ENCODE measurements at places on chromosomes 5 and 9.

DNA sequence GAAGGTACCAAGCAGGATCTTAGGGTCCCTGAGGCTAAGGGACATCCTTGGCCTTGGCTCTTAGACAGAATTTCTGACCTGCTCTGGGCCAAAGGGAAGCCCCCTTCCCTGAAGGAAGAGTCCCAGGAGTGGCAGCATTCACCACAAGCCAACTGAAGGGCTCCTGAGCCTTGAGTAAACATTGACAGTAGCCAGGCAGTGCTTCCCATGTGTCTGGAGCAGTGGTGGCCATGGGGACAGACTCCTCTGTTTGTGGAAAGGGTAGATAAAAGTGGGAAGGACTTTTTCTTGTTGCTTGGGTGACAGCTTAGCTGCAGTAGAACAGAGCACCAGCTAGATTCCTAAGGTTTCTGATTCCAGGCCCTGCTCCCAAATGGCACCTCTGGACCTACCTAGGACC is 61.4 kb upstream of the VLDLR start:
- DNase-seq, result no peak

- DNase-seq, result peak; percentile 67
These were observed 54.0 kb downstream of the PCA3 start for GRCh38 chr9:76818271-76818670.

- DNase-seq, result no peak
These were observed 140.9 kb downstream of the AOPEP start for GRCh38 chr9:94867281-94867841.

GRCh38 chr9:8895861-8896224 is 1096.3 kb upstream of the DMAC1 start:
- DNase-seq, result no peak

- no peak for DNase-seq
These were observed 6.0 kb downstream of the EEIG1 start for GRCh38 chr9:127974769-127975261.

DNA sequence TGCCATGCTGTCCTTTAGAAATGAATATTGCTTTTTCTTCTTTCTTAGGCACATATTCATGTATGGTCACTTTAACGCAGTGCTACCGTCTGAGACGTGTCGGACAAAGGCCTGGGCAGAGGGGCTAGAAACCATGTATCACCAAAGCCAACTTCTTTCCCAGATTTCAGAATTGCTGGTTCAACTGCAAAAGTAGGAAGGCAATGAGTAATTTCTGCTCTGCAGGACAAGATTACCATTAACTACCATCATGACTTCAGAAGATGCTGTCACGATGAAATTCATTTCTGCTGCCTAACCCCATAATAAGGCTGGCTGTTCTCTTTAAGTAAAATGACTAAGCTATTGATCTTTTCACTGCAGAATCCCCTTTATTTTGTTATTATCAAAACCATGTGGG is 306.7 kb downstream of the PDE4D start:
- no peak for DNase-seq

- DNase-seq, result no peak
These were observed 58.3 kb upstream of the CPEB4 start for GRCh38 chr5:173829826-173830225.

- no peak for DNase-seq
These were observed 25.7 kb upstream of the FCN1 start for GRCh38 chr9:134943411-134943810.

- no peak for DNase-seq
These were observed 179.6 kb downstream of the GNAQ start for GRCh38 chr9:77851882-77852595.

GRCh38 chr9:95098391-95098921 is 219.1 kb downstream of the FANCC start:
- DNase-seq, result no peak

DNA sequence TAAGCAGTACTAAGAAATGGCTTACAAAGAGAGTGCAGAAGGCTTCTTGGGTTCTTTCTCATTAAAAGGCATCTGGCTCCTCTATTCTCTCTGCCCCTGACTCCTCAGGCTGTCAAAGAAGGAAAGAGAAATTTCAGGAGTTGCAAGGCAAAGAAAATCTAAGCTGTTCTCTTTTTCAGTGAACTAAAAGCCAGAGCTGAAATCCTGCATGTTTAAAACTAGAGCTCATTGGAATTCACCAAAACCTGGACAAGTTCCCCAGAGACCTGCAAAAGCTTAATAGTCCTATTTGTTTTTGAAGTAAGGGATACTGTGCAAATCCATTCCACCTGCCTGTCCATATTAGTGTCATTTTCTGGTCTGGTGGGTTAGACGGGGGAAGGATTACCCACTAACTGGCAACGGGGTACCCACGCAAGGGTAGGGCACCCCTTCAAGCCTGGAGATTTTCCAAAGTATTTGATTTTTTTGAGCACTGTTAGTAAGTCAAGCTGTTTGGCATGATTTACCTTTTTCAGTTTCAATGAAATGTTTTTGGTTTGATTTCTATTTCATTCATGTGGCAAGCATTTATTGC is 179.3 kb downstream of the FSTL4 start:
- no peak for DNase-seq

DNA sequence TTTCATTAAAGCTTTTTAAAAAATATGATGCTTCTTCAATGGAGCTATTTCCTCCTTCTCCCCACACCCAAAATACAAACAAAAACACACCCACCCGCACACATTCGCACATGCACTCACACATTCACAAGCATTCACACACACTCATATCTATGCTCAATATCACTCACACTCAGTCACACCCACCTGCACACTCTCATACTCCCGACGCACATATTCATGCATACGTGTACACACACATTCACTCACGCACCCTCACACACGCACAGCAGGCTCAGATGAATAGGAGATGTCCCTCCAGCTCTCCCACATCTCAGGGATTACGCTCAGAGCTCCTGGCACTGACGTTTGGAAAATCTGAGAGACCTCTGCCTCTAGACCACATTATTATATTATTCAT is 25.7 kb upstream of the TENT4A start:
- DNase-seq, result no peak

- no peak for DNase-seq
These were observed 25.6 kb upstream of the ARRDC3 start for GRCh38 chr5:91408710-91409109.

- no peak for DNase-seq
These were observed 346.9 kb downstream of the DEPDC1B start for GRCh38 chr5:60352992-60353599.

DNA sequence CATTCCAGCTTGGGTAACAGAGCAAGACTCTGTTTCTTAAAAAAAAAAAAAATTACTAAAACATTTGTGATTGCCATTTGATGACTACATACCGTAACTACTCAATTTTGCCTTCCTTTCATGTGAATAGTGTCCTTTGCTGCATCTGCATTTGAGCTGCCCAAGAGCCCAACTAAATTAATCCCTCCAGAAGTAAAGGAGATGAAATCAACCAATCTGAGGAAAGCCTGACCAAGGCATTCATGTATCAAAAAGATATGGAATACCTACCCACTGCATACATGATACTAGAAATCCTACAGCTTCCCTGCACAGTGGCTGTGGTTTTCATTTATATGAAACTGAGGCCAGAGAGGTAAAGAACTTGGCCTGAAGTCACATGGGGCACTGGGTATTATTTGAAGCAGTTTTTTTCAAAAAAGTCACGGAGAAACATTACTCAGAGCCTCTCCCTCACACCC is 177.5 kb downstream of the AOPEP start:
- no peak for DNase-seq

- DNase-seq, result no peak
These were observed 61.3 kb downstream of the TTLL11 start for GRCh38 chr9:122031776-122032175.

DNA sequence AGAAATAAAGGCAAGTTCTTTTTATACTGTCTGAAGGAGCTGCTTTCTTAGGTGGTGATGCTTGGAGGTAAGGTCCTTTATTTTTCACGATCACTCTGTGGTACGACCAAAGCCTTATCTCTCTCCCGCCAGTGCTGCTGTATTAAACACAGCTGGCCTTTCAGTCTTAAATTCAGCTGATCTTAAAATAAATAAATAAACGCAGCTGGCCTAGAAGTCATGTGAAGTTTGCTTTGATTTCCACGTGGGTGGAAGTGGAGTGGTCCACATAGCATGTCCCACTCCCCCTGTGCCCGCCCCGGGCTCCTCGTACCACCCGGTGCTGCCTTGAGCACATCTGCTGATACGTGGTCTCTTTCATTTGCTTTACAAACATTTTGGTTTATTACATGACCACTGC is 260.4 kb downstream of the FANCC start:
- no peak for DNase-seq

DNA sequence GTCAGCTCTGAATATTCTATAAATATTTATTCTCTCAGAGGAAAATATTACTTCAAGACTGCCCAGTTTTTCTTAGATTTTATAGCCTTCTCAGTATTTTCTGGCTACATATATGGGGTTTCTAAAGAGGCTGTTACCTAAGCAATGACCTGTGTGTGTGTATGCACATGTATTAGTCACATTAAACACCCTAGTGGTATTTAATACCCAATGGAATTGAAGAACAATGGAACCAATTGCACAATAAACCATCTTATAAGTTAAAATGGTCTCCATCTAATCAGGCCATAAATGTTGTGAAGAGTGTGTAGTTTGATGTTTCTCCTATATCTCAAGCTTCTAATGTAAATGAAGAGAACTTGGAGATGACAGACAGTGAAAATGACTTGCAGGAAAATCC is 450.0 kb downstream of the SPATA31D1 start:
- DNase-seq, result no peak

GRCh38 chr5:95884017-95884325 is 61.4 kb upstream of the GLRX start:
- no peak for DNase-seq
